Fibroblast of the aortic adventitia (primary cell): ENCODE measurements at places on chromosomes 1 and 21. TPM values are rescaled to one million over a fixed set of nuclear protein-coding genes. Genes with fewer than 3 reads are reported as not detected.

DNA sequence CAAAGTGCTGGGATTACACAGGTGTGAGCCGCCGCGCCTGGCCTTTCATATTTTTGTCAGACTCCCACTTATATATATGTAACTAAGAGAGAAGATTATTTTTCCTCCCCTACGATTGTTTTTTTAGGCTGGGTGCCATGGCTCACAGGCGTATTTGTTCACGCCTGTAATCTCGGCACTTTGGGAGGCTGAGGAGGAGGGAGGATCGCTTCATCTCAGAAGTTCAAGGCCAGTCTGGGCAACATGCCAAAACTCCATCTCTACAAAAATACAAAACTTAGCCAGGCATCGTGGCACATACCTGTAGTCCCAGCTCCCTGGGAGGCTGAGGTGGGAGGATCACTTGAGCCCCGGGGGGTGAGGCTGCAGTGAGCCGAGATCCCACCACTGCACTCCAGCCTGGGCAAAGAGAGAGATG is 23.9 kb upstream of the ITLN2 start:
- no peak for DNase-seq

DNA sequence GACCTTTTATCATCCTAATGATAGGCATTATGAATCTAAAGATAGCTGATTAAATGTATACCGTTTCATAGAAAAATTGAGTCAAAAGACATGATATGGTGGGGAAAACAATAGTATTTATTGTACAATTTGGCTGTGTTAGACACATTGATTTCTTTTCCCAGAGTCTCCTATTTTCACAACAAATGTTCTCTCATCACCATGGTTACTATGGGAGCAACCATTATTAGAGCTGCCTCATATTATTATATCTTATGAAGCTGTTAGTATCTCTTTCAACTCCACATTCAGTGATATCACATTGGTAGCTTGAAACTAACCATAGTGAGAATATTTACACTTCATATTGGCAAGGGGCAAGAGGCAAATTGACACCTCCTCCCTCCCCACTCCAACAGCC is 10.7 kb upstream of the CTH start:
- DNase-seq, result no peak

GRCh38 chr1:170567214-170567613 is 35.2 kb downstream of the GORAB start:
- no peak for DNase-seq

- DNase-seq, result no peak
These were observed 29.0 kb downstream of the SSBP3 start for GRCh38 chr1:54377040-54377691.

FMN2 gene
- 8.1 and 34.5 TPM in 2 replicates for total RNA-seq

NPR1 gene
- total RNA-seq, result 1.5 and 24.0 TPM in 2 replicates

SPRR5 gene
- total RNA-seq, result not detected in 2 replicates
